Psoas muscle (tissue), 8 donors: ENCODE measurements at places on chromosomes 7 and 10. TPM values are rescaled to one million over a fixed set of nuclear protein-coding genes. Genes with fewer than 3 reads are reported as not detected.

Gene ABCC2
- 2.3 TPM for total RNA-seq

Gene CFAP70
- total RNA-seq = 0.81 TPM

Gene LLCFC1
- not detected for total RNA-seq

Gene C10orf105
- not detected for total RNA-seq

Gene FKBP6
- not detected for total RNA-seq

Gene CHAT
- not detected for total RNA-seq

Gene AKR1B15
- 36.6 TPM for total RNA-seq

- no peaks in the 10 kb centered on the region for H3K36me3 ChIP-seq
- H3K27ac ChIP-seq = no peak overlapping the region
- no peak overlapping the region for H3K4me3 ChIP-seq
- no peaks in the 10 kb centered on the region for H3K27me3 ChIP-seq
Measured at GRCh38 chr10:27448921-27449320, 55.2 kb upstream of the RAB18 start.

DNA sequence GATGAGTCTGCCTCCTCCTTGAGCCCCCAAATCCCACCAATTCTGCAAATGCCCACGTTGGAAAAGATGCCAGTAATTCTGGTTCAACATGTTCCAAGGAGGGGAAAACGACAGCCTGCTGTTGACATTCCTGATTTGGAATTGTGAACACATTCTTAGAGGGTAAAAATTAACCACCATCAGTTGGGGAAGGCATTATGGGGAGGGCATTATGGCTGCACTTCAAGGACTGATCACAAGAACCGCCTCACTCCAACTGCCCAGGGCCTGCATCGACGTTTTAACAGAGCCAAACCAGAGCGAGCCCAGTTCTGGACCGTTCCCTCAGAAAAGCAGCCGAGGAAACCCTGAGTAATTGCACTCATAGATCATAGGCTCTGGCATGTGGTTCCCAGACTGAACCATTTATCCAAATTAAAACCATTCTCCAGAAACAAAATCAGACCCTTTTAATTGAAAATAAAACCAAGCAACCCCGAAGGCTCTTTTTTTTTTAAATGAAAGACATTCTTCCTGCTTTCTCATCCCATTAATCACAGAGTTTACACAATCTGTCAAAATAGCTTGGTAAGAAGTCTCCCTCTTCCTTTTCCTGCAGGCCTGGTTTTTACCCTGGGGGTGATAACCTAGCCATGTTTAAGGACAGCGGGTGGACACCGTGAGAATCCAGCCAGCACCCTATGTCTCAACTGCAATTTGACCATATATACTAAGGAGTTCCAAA, 8.0 kb downstream of the TNS3 start:
- peaks cover 40% of the 10 kb centered on the region for H3K4me1 ChIP-seq
- DNase-seq = no peak
- H3K27me3 ChIP-seq = no peaks in the 10 kb centered on the region

DNA sequence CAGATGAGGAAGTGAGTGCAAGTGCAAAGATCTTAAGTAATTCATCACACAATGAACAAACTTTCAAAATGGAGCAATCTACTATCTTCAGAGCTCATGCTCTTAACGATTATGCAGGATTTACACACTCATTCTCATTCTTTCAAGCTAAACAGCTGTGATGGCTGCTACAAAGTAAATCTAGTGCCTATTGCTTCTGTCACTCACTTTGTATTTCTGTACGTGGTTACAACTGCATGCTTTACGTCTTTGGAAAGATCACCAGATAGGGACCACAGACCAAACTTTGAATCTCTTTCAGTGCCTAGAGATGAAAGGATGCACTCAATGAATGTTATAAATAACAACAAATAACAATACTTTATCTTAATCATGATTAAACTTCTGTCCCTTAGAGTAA, 194.6 kb downstream of the MAGI2 start:
- H3K4me3 ChIP-seq = no peak overlapping the region
- H3K27ac ChIP-seq = no peak overlapping the region
- H3K27me3 ChIP-seq = no peaks in the 10 kb centered on the region
- DNase-seq = no peak
- H3K36me3 ChIP-seq = no peaks in the 10 kb centered on the region

GRCh38 chr7:99387912-99388311, 13.4 kb downstream of the ARPC1B start:
- peaks cover 4% of the 10 kb centered on the region for H3K4me1 ChIP-seq
- no peak overlapping the region for H3K4me3 ChIP-seq
- H3K36me3 ChIP-seq = peaks cover 49% of the 10 kb centered on the region
- H3K27me3 ChIP-seq = no peaks in the 10 kb centered on the region

DNA sequence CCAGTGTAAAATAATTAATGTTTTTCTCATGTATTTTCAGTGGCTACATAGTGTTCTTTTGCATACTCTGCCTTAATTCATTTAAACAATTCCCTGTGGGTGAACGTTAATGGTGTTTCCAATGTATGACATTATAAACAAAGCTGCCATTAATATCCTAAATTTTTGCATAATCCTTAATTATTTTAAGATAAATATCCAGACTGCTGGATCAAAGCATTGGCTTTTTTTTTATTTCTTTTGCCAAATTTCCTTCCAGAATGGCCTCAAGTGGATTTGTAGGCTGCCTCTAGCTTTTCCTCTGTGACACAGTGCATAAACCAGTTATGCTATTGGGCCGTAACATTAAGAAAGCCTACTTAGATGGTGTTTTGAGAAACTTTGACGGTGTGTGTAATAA, 29.5 kb downstream of the MCM10 start:
- peaks cover 1% of the 10 kb centered on the region for H3K4me1 ChIP-seq
- H3K27ac ChIP-seq = no peak overlapping the region
- DNase-seq = no peak

- no peaks in the 10 kb centered on the region for H3K4me1 ChIP-seq
- H3K36me3 ChIP-seq = no peaks in the 10 kb centered on the region
- H3K27me3 ChIP-seq = no peaks in the 10 kb centered on the region
- H3K4me3 ChIP-seq = no peak overlapping the region
- H3K27ac ChIP-seq = no peak overlapping the region
- DNase-seq = no peak
Measured at GRCh38 chr7:66558660-66559465, 69.8 kb upstream of the KCTD7 start.

GRCh38 chr10:131676046-131676799, 224.6 kb upstream of the PPP2R2D start:
- peaks cover 2% of the 10 kb centered on the region for H3K27me3 ChIP-seq
- H3K4me1 ChIP-seq = no peaks in the 10 kb centered on the region
- H3K36me3 ChIP-seq = no peaks in the 10 kb centered on the region
- no peak for DNase-seq
- no peak overlapping the region for H3K4me3 ChIP-seq

- H3K4me1 ChIP-seq = no peaks in the 10 kb centered on the region
- no peak overlapping the region for H3K4me3 ChIP-seq
- H3K36me3 ChIP-seq = no peaks in the 10 kb centered on the region
Measured at GRCh38 chr7:42878303-42878702, 33.6 kb downstream of the C7orf25 start.

- H3K27me3 ChIP-seq = no peaks in the 10 kb centered on the region
- H3K4me3 ChIP-seq = no peak overlapping the region
- no peak for DNase-seq
- H3K27ac ChIP-seq = no peak overlapping the region
Measured at GRCh38 chr7:128424686-128425275, 15.0 kb upstream of the IMPDH1 start.
